ENCODE measurements at places on chromosomes 3 and 15.

GRCh38 chr3:15110206-15110605, 11.3 kb upstream of the RBSN start:
- no peak for DNase-seq

DNA sequence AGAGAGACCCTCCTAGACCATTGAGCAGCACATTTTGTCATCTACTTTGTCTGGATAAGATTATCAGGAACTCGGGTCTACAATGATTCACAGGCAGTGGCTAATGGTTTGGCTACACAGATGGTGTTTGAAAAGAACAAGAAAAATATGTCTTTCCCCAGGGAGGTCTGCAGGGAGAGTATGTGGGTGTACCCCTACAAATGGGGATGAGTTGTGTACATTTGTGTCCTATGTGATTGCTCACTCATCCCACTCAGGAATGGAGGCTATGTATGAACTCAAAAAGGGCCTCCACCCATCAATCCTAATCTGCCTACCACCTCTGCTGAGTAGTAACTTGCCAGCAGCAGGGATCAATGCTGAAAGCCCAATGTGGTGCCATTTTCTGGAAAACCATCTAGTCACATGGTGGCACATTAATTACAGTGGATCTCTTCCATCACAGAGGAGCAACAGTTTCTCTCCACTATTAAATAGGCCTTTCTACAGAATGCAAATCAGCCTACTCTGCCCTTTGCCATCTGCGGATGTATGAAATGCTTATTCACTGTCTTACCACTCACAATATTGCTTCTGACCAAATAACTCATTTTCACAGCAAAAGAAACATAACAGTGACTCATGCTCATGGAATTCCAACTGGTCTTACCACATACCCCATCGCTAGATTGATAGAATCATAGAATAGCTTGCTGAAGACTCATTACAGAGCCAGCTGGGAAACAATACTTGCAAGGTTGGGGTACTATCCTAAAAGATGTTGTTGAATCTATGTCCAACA, 48.3 kb upstream of the TRIM42 start:
- no peak for DNase-seq

- no peak for DNase-seq
These were observed 105.8 kb upstream of the CTNNB1 start for GRCh38 chr3:41093476-41093875.

DNA sequence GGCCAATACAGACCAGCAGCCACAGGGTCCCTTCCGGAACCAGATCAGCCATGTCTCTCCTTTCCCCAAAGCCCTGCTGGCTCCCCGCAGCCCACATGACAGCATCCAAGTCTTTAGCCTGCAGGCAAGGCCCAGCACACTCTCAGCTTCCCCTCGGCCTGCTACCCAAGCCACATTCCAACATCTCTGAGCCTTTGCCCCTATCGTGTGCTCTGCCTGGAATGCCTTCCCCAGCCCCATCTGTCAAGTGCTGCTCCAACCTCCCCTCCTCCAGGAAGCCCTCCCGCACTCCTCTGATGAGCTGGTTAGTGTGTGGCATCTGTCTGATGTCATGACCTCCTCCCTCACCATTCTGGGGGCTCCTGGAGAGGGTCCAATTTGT, 8.5 kb downstream of the PLXND1 start:
- DNase-seq, result no peak

DNA sequence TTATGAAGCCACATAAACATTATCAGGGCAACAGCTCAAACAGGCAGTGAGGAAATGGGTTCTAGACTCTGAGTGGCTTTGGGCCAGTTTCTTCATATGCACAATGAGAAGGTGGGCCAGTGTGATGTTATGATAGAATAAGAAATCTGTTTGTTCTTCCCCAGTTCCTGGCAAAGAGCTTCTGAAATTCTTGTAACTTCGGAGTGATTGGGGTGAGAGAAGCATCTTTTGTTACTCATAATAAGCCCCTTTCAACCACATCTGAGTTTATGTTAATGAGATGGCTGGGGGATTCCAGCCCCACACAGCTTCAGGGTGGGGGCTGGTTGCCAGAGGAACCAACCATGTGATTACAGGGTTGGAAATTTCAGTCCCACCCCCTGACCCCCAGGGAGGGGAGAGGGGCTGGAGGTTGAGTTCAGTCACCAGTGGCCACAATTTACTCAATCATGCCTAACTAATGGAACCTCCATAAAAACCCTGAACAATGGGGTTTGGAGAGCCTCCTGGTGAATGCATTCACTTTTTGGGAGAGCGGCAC, 57.0 kb upstream of the FRMD4B start:
- no peak for DNase-seq

- no peak for DNase-seq
These were observed 509.1 kb downstream of the FOXP1 start for GRCh38 chr3:71074423-71074822.

DNA sequence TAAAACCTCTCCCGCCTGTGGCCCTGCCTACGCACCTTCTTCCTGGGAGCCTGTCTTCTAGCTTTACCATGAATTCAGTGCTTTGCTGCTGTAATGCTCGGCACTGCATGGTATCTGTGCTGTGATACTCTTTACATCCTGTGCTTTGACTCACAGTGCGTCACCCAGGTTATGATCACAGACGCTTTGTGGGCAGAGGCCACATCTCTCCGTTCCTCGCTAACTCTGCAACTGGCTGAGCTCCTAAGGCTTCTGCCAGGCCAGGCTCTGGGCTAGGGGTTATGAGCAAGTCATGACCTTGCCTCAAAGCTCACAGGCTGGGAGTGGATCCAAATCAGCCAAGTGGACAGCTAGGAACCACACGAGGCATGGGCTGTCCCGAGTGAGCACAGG, 23.2 kb downstream of the SPTBN5 start:
- no peak for DNase-seq

DNA sequence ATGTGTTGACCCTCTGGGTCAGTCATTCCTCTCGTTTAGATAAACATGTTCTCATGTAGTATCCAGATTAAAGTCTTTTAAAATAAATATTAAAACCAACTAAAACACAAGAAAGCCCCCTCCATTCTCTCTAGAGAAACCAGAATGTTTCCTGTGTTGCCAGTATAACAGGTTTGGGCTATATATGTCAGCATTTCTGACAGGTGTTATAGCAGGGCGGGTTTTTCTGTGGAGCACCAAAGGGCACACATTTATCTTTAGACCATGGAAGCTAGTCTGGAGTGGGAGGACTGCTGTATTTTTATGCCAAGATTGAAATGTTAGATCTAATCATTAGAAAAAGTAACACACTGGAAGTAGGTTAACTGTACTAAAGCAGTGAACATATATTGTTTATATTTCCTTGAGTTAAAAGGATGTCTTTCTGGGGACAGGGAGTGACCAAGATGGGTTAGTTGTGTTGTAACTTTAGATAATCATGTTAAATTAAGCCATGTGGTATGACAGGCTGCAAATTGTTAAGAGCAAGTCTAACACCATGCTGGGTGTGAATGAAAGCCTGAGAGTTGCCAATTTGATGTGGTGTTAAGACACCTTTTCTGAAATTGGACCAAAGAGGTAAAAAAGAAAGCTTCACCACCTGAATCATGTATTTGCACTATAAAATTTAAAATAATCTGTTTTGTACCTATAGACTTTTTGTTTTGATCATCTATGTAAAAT, 15.6 kb downstream of the KCTD6 start:
- no peak for DNase-seq

DNA sequence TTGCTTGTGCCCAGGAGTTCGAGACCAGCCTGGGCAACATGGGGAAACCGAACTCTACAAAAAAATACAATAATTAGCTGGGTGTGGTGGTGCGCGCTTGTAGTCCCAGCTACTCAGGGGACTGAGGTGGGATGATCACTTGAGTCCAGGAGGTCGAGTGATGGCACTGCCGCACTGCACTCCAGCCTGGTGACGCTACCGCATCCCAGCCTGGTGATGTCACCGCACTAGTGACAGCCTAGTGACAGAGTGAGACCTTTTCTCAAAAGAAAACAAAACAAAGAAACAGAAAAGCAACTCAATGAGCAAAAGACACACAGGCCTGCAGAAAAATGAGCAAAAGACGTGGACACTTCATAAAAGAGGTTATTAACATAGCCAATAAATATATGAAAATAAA, 19.9 kb upstream of the SYNM start:
- DNase-seq, result no peak

DNA sequence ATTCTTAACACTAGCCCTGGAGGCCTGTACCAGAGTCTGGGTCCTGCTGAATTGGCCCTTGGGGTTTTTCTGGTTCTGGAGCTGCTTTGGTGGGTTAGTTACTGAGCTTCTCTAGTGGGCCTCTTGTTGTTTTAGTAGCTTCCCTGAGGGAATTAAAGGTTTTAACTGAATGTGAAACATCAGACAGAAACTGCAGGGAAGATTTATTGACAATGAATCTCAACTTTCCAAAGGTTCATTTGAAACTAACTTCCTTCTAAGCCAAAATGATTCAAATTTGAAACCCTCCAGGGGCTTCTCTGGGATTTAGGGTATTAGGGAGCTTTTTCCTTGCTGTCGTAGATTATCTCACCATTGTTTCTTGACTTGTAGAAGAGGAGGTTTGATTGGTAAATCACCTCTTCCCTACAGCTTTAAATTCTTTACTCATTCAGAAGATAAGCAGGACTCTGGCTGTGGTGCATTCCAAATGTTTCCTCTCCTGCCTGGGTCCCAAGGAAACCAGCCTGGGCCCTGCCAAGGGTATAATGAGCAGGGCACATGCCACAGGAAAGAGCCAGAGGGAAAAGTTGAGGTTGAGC, 71.0 kb downstream of the TP63 start:
- no peak for DNase-seq

GRCh38 chr3:192915304-192915703, 2.4 kb downstream of the MB21D2 start:
- no peak for DNase-seq

DNA sequence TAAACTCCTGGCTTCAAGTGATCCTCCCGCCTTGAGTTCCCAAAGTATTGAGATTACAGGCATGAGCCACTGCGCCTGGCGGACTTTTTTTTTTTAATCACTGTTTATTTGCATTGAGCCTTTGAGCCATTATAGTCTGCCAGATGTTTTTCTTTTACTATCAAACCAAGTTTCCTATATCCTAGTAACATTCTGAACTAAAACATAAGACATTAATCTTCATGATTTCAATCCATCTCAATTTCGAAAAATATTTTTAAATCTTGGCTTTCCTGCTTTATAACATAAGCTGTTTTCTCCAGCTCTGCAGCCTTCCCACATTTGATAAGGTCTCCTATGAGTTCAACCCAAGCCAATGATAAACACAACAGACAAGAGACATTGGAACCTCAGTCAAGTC, 75.4 kb downstream of the UMPS start:
- DNase-seq, result no peak

DNA sequence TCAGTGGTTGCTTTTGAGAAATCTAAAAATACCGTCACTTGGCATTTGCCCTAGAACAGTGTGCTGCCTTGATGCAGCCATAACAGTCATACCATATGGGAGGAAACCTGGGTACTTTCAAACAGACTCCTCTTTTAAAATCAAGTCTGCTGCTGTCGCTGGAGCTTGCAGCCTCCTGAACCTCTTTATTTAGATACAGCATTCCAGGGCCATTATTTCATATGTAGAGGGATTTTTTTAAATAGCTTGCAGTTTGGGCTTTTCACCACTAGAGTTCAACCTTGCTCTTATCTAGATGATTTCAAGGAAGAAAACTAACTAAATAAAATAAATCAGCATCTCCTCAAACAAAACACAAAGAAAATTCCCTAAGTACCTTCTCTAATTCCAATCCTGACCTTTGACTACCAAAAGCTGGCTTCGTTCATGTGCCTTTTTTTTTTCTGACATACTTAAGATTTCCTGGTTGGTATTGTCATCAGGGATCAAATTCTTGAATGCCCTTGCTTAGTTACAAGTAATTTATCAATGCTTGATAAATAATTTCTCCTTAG, 111.6 kb downstream of the KBTBD8 start:
- DNase-seq, result no peak

GRCh38 chr3:152518346-152518745, 249.6 kb downstream of the MBNL1 start:
- DNase-seq, result no peak

DNA sequence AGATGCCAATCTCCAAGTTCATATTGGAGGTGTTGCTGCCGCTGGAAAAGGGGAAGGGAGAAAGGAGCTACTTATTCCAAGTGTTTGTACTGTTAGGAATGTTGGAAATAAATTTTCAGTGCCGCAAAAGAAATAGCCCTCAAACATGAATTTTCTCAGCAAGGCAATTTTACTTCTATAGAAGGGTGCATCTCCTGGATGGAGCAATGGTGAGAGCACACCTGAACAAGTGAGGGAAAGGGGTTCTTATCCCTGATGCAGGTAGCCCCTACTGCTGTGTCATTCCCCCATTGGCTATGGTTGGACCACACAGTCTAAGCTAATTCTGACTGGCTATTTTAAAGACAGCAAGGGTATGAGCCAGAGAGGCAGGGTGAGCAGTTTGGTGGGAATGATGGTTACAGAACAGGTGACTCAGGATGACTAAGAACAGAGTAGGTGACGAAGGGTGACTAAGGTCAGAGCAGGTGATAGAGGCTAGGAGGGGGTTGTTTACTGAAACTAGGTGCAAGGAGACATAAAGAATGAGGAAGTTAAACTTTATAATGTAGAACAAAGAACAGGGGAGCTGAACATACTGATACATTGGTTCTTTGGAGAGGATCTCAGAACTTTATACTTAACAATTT, 503.5 kb downstream of the EDEM1 start:
- no peak for DNase-seq

- DNase-seq, result no peak
These were observed 164.3 kb downstream of the ECT2 start for GRCh38 chr3:172914854-172915253.

- no peak for DNase-seq
These were observed 6.0 kb downstream of the CLCN2 start for GRCh38 chr3:184355261-184356040.

GRCh38 chr15:82100111-82100929, 54.5 kb upstream of the MEX3B start:
- DNase-seq, result no peak

- no peak for DNase-seq
These were observed 46.8 kb downstream of the COL6A5 start for GRCh38 chr3:130392266-130392665.

GRCh38 chr15:80339601-80340000, 64.6 kb upstream of the ARNT2 start:
- no peak for DNase-seq

- no peak for DNase-seq
These were observed 58.7 kb downstream of the SMAD3 start for GRCh38 chr15:67124111-67124510.
